ENCODE measurements at places on chromosomes 3 and 15. TPM values are rescaled to one million over a fixed set of nuclear protein-coding genes. Genes with fewer than 3 reads are reported as not detected.

- no peak for DNase-seq
Observed at GRCh38 chr3:30346933-30347320, 259.5 kb upstream of the TGFBR2 start.

GRCh38 chr3:188211476-188211875 is 57.5 kb downstream of the LPP start:
- DNase-seq: no peak

GRCh38 chr15:63014578-63014977 is 28.0 kb upstream of the TPM1 start:
- DNase-seq: no peak

GRCh38 chr3:81765400-81765799 is 4.0 kb upstream of the GBE1 start:
- no peak for DNase-seq

DNA sequence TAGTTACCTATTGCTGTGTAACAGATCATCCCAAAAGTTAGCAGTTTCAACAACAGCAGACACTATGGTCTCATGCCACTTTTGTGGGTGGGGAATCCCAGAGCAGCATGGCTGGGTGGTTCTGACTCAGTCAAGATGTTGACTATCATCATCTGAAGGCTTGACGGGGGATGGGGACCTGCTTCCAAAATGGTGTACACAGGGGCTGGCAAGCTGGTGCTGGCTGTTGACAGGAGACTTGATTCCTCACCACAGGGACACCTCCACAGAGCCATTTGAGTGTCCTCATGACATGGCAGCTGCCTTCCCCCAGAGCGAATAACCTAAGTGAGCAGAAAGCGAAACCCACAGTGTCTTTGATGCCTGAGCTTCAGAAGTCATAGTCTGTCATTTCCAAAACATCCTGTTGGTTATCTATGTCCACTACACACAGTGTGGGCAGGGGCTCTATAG is 19.1 kb downstream of the DNAJB8 start:
- no peak for DNase-seq

DNA sequence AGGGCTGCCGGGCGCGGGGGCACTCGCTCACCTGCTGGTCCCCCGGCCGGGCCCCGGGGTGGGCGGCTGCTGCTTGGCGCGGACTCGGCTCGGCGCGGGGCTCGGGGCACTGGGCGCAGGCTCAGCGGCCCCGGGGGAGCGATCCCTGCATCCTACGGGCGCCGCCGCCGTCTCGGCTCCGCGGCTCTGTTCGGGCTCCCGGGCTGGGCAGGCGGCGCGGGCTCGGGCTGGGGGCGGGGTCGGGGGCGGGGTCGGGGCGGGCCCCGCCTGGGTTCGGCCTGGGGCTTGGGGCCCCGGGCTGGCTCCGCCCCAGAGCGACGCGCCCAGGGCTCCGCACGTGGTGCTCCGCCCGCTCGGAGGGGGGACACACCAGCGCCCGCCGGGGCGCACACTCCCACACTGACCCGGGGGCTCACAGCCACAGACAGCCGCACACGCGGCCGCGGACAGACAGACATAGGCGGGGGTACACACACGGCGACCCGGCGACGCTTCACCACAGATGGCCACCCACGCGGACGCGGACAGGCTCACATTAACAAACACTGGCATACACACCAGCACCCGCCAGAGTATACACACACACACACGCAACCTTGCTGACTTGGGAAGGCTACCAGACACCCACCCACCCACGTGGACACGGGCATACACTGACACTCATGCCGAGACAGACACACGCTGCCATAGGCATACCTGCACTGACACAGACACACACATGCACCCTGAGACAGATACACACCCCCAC is at the start of gene SCN5A:
SCN5A (minus strand) TSS at position 188 of the 748 bp plus-strand sequence. CDS start 16,380 bp downstream, outside the sequence.
- DNase-seq: peak; percentile 16

DNA sequence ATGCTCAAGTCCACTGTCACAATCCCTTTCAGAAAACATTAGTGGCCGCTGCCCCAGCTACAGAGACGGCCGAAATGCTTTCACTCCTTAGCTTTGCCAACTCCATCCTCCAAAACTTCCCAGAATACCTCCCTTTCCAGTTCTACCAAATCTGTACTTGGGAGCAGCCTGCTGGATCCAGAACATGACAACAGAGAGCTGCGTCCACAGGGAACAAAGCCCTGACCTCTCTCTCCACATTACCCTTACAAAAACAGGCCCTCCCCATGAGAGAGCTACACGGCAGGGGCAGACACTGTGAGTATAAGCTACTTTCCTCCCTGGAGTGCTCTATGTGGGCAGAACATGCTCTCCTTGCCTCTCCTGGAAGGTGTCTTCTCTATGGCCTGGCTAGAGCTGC is 6.3 kb downstream of the RBM15B start:
- no peak for DNase-seq

Gene PLA2G4E
- not detected for total RNA-seq

Gene FMN1
- total RNA-seq: 27.7 TPM

Gene LRRC15
- 2.3 TPM for total RNA-seq

Gene IL5RA
- total RNA-seq: not detected

Gene PCLAF
- total RNA-seq: 53.2 TPM

Gene GOLGA8N
- total RNA-seq: 3.6 TPM

Gene CCDC13
- 0.51 TPM for total RNA-seq

Gene C3orf49
- not detected for total RNA-seq
